ENCODE measurements at places on chromosomes 1 and 21. TPM values are rescaled to one million over a fixed set of nuclear protein-coding genes. Genes with fewer than 3 reads are reported as not detected.

DNA sequence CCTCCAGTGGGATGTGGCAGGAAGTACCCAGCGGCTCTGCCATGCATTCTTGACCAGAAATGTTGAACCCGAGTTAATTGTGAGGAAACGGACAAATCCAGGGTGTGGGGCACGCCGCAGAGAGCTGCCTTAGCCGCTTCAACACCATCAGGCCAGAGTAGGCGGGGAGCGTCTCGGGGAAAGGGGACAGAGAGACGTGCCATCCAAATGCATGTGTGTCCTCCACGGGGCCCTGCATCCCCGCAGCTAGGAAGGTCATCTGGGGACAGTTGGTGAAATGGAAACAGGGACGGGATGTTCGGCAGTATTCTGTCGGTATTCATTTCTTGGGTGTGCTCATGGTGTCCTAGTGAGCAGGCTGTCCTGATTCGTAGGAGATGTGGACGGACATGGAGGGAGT, 59.1 kb upstream of the TRAPPC10 start:
- peaks cover 24% of the 10 kb centered on the region for H3K4me1 ChIP-seq
- H3K27ac ChIP-seq, result no peak overlapping the region
- DNase-seq, result no peak
- peaks cover 2% of the 10 kb centered on the region for H3K36me3 ChIP-seq

The SLAMF9 gene
- total RNA-seq, result not detected

- peak overlapping the region; percentile 56 for H3K4me3 ChIP-seq
- peak; percentile 45 for DNase-seq
- H3K36me3 ChIP-seq, result no peaks in the 10 kb centered on the region
- H3K4me1 ChIP-seq, result peaks cover 32% of the 10 kb centered on the region
- H3K27ac ChIP-seq, result no peak overlapping the region
Observed at GRCh38 chr1:231215681-231216385, 25.2 kb upstream of the GNPAT start.

The GNPAT gene
- total RNA-seq, result 49.0 TPM

The BARHL2 gene
- total RNA-seq, result not detected

DNA sequence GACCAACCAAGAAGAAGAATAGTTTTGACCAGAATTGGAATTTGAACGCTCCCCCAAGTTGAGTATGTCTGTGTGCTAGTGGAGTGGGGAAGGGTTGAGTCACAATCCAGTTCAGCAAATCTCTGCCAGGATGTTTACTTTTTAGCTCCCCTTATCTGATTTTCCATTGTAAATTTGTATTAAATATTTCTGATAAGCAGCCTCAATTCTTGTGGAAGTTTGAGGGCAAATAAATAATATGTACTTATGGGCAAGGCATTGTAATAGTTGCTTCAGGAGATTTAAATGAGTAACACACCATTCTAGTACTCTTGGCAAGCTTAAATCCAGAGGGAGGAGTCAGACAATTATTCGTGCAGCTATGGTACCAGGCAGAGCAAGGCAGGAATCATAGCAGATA, 14.4 kb downstream of the CXADR start:
- H3K27me3 ChIP-seq, result no peaks in the 10 kb centered on the region
- no peaks in the 10 kb centered on the region for H3K36me3 ChIP-seq
- no peak overlapping the region for H3K27ac ChIP-seq
- H3K4me3 ChIP-seq, result no peak overlapping the region
- H3K4me1 ChIP-seq, result no peaks in the 10 kb centered on the region

- no peak overlapping the region for H3K4me3 ChIP-seq
- no peaks in the 10 kb centered on the region for H3K27me3 ChIP-seq
- H3K36me3 ChIP-seq, result no peaks in the 10 kb centered on the region
- H3K27ac ChIP-seq, result no peak overlapping the region
- no peaks in the 10 kb centered on the region for H3K4me1 ChIP-seq
Observed at GRCh38 chr1:219533280-219533679, 79.6 kb downstream of the ZC3H11B start.

DNA sequence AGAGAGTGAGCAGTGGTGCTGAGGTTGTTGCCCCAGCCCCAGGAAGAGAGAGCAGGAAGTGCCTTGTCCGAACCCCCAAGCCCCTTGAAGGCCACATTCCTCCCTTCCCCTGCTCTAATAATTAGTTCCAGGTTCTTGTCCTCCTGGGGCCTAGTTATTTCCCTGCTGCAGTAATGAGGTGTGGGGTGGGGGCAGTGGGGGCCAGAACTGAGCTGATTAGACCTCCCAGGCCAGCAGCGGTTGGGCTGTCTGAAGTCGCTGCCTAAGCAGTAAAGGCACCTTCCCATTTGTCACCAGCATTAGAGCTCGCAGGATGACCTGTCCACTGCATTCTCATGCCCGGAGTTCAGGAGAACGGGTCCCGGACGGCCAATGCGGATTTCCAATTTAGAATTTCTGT, 186.5 kb upstream of the CSF3R start:
- peaks cover 18% of the 10 kb centered on the region for H3K27me3 ChIP-seq
- no peaks in the 10 kb centered on the region for H3K36me3 ChIP-seq
- no peak for DNase-seq
- no peak overlapping the region for H3K27ac ChIP-seq
- no peaks in the 10 kb centered on the region for H3K4me1 ChIP-seq
- no peak overlapping the region for H3K4me3 ChIP-seq

DNA sequence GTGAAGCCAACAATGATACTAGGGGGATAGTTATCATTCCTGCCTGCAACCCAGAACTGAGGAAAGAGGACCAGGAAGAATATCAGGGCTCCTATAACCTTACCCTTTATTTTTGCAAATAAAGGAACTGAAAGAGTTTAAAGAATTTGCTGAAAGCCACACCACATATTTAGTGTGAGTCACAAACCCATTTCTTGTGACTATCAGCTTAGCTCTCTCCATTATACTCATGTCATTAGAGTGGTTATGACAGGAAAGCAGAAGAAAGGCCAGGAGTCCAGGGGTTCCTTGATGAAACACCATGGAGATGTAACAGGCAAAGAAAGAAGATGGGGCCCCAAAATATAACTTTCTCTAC, 141.1 kb upstream of the SAMSN1 start:
- no peak for DNase-seq
- peak overlapping the region; percentile 80 for H3K27ac ChIP-seq
- H3K27me3 ChIP-seq, result no peaks in the 10 kb centered on the region
- H3K4me1 ChIP-seq, result peaks cover 57% of the 10 kb centered on the region
- no peak overlapping the region for H3K4me3 ChIP-seq

The KCNC4 gene
- total RNA-seq, result 24.3 TPM

- DNase-seq, result peak; percentile 77
- peak within 1 kb of the TSS; percentile 62 for H3K27ac ChIP-seq
- peak within 1 kb of the TSS; percentile 45 for H3K4me3 ChIP-seq
- no peaks in the 10 kb centered on the region for H3K27me3 ChIP-seq
- H3K4me1 ChIP-seq, result peaks cover 19% of the 10 kb centered on the region
Observed at GRCh38 chr1:183023146-183023600, at the start of gene LAMC1. TSS of gene LAMC1 (plus strand) at chr1:183023420. CDS start at chr1:183023717, 297 bp downstream.

- H3K4me3 ChIP-seq, result no peak overlapping the region
- DNase-seq, result no peak
- no peaks in the 10 kb centered on the region for H3K27me3 ChIP-seq
- H3K4me1 ChIP-seq, result no peaks in the 10 kb centered on the region
Observed at GRCh38 chr1:63787875-63788274, 14.1 kb downstream of the ROR1 start.

DNA sequence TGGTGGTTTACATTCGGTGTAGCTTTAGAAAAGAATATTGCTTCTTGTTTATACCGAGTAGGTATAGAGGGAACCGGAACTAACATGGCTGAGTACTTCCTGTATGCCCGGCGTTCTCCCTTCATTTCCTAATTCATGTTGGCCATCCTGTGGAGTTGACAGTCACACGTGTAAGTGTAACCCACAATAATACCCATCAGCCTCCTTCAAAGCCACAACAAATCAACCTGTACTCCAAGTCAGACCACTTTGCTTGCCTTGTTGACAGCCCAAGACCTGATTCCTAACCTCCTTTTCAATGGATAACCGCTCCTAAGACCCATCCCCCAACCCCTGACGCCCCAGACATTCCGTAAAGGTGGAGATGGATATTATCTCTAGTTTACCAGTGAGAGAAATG, 42.1 kb downstream of the UBE2U start:
- H3K27me3 ChIP-seq, result peaks cover 3% of the 10 kb centered on the region
- H3K4me1 ChIP-seq, result peaks cover 13% of the 10 kb centered on the region
- H3K4me3 ChIP-seq, result no peak overlapping the region
- no peaks in the 10 kb centered on the region for H3K36me3 ChIP-seq

DNA sequence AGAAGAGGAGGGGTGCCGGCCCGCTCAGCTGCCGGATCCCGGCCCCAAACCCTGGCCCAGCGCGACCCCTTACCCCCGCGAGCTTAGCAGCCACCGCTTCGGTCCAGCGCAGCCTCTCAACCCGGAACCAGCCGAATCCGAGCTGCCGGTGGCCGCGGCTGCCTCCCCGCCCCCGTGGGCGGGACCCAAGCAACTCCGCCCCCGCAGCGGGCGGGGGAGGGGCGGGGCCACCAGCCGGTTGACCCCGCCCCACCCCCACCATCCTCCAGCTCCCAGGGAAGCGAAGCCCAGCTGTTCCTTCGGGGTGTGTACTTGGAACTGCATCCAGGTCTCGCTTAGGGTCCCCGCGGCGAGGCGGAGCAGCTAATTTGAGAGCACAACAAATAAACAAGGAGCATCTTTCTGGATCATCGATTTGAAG, at the start of gene TRIM62:
Gene TRIM62 (minus strand): TSS at position 123 of the 421 bp plus-strand sequence. CDS start 611 bp downstream, outside the sequence.
- H3K27me3 ChIP-seq, result peaks cover 10% of the 10 kb centered on the region
- peak within 1 kb of the TSS; percentile 31 for H3K27ac ChIP-seq

- H3K4me1 ChIP-seq, result no peaks in the 10 kb centered on the region
- no peaks in the 10 kb centered on the region for H3K27me3 ChIP-seq
- no peak overlapping the region for H3K4me3 ChIP-seq
- no peak overlapping the region for H3K27ac ChIP-seq
Observed at GRCh38 chr1:6280761-6281451, 20.0 kb upstream of the GPR153 start.

DNA sequence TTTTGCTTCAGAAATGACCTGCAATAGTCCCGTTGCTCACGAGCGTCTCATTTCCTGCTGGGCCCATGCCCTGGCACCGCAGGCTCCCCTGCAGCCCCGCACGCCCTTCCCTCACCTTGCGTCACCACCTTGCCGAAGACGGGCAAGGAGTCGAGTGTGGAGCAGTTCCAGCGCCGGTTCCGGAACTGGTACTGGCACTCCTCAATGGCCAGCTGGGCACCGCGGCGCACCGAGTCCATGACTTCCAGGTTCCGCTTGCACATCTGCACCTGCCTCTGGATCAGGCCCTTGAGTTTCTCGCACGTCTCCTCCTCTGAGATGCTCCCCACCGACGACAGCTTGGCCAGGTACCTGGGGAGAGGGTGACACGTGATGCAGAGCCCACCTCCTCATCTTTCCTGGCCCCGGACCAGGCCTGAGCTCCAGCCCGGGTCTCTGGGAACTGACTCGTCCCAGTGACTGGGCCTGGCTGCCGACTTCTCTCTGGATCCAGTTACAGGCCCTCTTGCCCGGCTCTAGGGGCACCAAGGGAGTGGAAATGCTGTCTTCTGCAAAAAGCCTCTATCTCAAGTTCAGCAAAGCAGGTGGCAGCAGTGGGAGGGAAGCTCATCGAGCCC, 13.3 kb downstream of the WNT4 start:
- no peak overlapping the region for H3K27ac ChIP-seq
- H3K4me3 ChIP-seq, result no peak overlapping the region
- peaks cover 3% of the 10 kb centered on the region for H3K4me1 ChIP-seq
- DNase-seq, result no peak

GRCh38 chr1:214164173-214164572, 116.8 kb upstream of the SMYD2 start:
- H3K4me1 ChIP-seq, result no peaks in the 10 kb centered on the region
- no peak overlapping the region for H3K4me3 ChIP-seq
- no peak for DNase-seq
- H3K36me3 ChIP-seq, result no peaks in the 10 kb centered on the region

GRCh38 chr1:182426442-182427430, 23.2 kb upstream of the RGSL1 start:
- DNase-seq, result no peak
- no peak overlapping the region for H3K27ac ChIP-seq
- peaks cover 8% of the 10 kb centered on the region for H3K4me1 ChIP-seq
- H3K27me3 ChIP-seq, result no peaks in the 10 kb centered on the region
- H3K36me3 ChIP-seq, result no peaks in the 10 kb centered on the region

The C1orf141 gene
- total RNA-seq, result not detected

The MEGF6 gene
- total RNA-seq, result 75.4 TPM

DNA sequence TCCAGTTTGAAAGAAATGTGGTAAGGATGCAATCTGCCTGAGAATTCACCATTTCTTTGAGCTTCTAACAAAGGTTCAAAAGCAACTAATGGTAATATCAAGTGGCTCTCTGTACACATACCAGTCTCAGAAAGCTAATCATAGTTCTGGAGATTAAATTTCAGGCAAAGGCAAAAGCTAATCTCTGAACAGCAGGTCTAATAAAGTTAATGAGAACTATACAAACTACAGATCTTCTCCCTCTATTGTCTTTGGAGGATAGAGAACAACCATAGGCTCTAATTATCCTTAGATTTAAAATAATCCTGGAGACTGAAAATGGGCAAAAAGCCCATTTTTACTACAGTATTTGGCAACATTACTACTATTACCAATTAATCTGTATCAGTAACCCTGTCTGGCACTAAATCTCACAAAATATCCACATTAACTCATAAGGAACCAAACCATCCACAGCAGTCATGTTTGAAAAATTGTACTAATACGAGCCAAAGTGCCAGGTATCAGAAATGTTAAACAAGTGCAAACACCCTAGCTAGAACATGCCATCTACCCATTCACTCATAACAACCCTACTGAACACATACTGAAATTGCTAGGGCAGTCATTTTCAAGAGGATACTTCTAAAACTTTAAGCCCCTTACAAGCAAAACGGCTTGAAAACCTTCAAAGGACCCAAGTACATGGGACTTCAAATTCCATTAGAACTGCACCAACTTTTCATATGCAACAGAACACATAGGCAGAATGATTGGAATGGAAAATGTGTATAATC, 4.8 kb downstream of the DIPK1A start:
- H3K27ac ChIP-seq, result peak overlapping the region; percentile 27
- H3K36me3 ChIP-seq, result no peaks in the 10 kb centered on the region
- no peak overlapping the region for H3K4me3 ChIP-seq
- H3K4me1 ChIP-seq, result peaks cover 73% of the 10 kb centered on the region
- no peak for DNase-seq

The ADGRB2 gene
- 1.6 TPM for total RNA-seq

- H3K4me1 ChIP-seq, result peaks cover 9% of the 10 kb centered on the region
- H3K27ac ChIP-seq, result no peak overlapping the region
- H3K4me3 ChIP-seq, result no peak overlapping the region
- no peaks in the 10 kb centered on the region for H3K27me3 ChIP-seq
Observed at GRCh38 chr1:25765923-25766589, 33.9 kb upstream of the SELENON start.

The MYBPH gene
- not detected for total RNA-seq

The VCAM1 gene
- total RNA-seq, result not detected

DNA sequence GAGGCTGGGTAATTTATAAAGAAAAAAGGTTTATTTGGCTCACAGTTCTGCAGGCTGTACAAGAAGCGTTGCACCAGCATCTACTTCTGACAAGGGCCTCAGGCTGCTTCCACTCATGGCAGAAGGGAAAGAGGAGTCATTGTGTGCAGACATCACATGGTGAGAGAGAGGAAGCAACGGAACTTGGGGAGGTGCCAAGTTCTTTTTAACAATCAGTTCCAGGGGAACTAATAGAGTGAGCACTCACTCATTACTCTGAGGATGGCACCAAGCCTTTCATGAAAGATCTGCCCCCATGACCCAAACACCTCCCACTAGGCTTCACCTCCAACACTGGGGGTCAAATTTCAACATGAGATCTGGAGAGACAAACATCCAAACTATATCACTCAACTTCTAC, 77.2 kb downstream of the DDAH1 start:
- no peak overlapping the region for H3K4me3 ChIP-seq
- H3K27me3 ChIP-seq, result no peaks in the 10 kb centered on the region
- no peaks in the 10 kb centered on the region for H3K4me1 ChIP-seq
- DNase-seq, result no peak
- no peak overlapping the region for H3K27ac ChIP-seq
- no peaks in the 10 kb centered on the region for H3K36me3 ChIP-seq

GRCh38 chr1:109392788-109393616, 4.7 kb downstream of the SORT1 start:
- no peak for DNase-seq
- H3K4me3 ChIP-seq, result no peak overlapping the region
- H3K27me3 ChIP-seq, result peaks cover 58% of the 10 kb centered on the region
- H3K4me1 ChIP-seq, result peaks cover 40% of the 10 kb centered on the region
- H3K27ac ChIP-seq, result no peak overlapping the region
